ENCODE measurements at places on chromosomes 5 and 9. TPM values are rescaled to one million over a fixed set of nuclear protein-coding genes. Genes with fewer than 3 reads are reported as not detected.

TRIM7 gene
- 1.5 TPM for total RNA-seq

DNA sequence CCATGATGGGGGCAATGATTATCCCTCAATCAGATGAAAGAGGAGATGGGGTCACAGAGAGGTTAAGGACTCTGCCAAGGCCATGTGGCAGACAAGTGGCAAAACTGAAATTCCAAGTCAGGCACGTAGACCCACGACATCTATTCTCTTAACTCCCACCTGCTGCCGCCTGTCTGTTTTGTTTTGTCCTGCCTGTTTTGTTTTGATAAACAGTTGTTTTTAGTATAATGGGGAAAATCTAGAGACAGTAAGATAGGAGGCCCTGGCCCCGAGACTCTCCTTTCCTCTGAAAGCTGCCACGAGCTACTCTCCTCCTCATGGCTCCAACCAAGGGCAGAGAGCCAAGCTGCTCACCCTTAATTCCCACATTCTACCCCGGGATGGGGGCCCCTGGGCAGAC lies 4.9 kb downstream of the FSTL4 start:
- no peak for DNase-seq

- no peak for DNase-seq
Observed at GRCh38 chr5:179194941-179195381, 134.8 kb downstream of the ZNF354C start.

- DNase-seq, result no peak
Observed at GRCh38 chr5:164435576-164435975, 930.2 kb downstream of the MAT2B start.

MYO10 gene
- total RNA-seq, result 87.8 TPM

GRCh38 chr5:116002116-116002906 lies 30.0 kb upstream of the ARL14EPL start:
- no peak for DNase-seq

SV2C gene
- total RNA-seq, result 0.54 TPM
